C1 segment of cervical spinal cord (tissue), 14 donors: ENCODE measurements at places on chromosomes 5 and 9.

DNA sequence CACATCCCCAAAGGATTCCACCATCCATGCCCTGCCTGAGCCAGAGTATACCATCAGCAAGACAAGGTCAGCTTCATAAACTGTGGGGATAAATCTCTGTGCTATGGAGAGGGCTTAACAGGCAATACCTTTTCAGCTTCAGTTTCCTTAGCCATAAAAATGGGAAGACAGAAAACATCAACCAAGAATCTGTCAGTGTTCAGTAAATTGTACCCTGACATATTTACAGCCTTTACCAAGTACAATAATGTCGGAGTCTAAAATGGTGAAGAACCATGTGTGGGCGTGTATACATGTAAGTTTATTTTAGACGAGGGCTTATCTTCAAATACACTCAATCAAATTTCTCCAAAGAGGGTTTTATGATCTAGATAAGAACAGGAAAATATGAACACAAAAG is 94.7 kb downstream of the ELAVL2 start:
- DNase-seq = no peak

DNA sequence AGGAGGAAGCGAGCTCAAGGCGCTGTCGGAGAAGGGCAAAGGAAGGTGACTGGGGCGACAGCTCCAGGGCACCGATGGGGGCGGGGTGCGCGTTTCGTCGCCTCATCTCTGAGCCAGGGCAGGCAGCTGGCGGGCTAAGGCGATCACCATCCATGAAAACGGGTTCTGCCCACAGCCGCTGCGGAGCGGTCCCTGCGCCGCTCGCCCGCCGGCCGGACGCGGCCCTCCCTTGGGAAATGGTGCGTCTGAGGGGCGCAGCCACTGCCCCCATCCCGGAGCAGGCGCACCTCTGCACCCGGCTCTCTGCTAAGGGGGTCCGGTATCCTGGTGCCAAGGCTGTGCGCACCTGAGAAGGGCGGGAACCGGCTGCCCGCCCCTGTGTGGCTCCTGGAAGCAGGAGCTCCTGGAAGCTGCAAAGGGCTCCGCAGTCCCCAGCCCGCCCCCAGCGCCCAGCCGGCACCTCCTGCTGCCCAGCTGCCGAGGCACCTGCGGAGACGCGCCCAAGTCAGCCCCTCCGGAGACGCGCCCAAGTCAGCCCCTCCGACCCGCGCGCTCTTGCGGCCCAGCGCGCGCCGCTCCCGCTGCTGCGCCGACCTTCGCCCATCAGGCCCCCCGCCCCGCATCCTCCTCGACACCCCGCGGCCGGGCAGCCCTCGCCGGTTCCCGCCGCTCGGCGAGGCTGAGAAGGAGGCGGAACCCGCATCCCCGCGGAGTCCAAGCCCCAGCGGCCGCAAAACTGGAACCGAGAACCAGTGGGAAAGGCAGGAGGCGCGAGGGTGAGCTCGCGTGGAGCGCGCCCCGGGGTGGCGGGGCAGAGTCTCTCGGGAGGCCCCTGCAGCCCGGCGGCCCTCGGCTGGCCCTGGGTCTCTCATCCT is 757 bp downstream of the ANKRD34B start:
- DNase-seq = no peak

GRCh38 chr9:97179616-97180015 is 127.8 kb upstream of the CCDC180 start:
- DNase-seq = no peak

- DNase-seq = no peak
These were observed 68.5 kb downstream of the TENT4A start for GRCh38 chr5:6781716-6782115.

DNA sequence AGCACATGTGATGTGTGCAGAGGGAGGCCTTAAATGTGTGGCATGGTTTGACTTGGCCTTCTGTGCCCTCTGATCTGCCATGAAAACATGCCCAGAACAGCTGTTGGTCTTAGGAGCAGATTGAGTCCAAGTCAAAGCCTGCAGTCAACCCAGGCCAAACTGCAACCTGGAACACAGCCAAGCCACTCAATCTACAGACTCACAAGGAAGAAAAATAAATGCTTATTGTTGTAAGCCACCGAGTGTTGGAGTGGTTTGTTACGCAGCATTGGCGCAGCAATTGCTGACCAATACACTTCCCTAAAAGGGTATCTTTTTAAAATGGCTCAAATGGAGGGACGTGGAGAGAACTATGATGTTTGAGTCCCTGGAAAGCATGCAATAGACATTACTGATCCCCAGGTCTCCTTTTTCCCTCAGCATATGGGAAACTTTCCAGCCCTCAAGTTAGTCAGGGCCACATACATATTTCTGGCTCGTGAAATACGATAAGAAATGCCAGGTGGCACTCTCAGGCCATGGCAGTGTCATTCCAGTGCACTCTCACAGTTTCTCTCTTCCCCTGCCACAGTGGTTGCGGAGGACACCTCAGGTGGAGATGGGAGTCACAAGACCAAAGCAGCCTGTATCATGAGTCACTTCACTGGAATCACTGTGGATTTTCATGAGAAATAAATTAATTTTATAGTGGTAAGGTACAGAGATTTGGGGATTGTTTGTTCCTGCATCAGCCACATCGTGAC is 168.0 kb upstream of the ZNF618 start:
- no peak for DNase-seq

GRCh38 chr9:34072868-34073590 is 24.3 kb upstream of the UBAP2 start:
- DNase-seq = no peak

DNA sequence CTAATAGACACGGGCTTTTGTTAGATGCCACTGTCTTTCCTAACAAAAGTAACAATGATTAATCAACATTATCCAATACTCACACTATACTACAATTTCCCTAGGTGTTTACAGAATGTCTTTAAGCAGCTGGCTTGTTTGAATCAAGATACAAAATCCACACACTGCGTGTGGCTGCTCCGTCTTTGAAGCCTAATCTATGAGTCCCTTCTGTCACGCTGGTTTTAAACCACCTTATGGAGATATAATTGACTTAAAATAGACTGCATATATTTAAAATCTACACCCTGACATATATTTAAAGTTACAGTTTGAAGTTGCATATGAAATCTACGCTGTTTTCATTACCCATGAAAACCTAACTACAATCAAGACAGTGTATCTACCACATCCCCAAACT is 73.9 kb upstream of the TBC1D9B start:
- DNase-seq = no peak

DNA sequence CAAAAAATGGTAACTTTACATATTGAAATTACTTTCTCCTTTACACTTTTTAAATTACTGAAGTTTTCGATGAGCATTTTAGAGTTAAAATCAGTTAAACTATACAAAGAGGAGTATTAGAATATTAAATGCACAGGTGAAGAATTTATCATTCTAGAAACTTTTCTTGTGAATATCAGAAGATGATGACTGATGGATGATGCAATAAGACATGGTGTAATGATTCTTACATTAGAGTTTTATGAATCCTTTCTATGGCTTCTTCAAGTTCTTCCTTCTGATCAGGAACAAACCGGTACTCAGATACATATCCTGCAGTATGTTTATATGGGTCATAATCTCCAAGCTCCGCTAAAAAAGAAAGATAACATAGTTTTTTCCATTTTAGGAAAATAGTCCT is 154.4 kb downstream of the EPB41L4A start:
- DNase-seq = no peak

DNA sequence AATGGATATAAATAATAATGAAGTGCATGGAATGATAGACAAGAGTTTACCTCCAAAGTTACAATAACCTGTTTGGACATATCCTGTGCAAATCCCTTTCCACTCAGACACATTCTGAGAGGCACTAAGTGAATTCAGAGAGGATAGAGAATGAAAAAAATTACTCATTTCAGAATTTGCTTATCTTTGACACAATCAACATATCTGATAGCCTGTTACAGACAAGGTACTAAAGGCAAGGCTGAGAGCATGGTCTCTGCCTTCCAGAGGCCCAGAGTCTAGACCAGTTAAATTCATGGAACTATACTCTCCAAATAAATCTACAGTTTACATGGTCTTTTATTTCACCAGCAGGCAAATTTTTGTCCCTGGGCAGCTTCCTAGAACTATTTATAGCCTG is 371.8 kb upstream of the PTGER4 start:
- no peak for DNase-seq

DNA sequence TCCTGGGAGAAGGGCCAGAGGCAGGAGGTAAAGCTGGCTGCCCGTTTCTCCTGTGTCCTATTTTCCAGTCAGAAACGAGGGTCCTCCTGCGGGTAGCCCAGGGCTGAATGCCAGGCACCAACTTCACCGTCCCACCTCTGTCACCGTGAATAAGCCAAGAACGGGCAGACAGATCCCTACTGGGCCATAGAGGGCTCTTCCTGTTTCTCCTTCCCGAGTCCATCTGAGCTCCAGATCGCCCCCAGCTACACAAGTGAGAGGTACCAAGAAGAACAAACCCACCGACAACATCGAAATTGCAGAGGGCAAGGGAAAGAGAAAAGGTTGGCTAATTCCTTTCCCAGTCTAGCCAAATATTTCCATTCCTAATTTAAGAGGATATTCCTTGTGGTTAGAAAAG is 93.7 kb downstream of the SPOCK1 start:
- DNase-seq = no peak

DNA sequence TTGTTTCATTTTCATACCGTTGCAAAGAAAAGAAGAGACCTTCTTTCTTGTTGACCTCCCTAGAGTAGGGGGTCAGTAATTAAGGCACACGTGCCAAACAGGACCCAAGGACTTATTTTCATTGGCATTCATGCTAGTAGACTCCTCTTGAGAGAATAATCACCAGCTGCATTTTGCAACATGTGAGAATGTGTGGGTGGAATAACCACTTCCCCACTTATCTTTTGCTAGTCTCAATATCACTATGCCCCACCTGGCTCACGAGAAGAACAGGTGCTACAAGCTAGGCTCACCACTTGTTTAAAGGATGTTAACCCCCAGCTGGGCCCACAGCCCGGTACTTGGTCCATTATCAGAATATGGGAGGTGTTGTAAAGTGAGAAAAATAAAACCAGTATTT is 460.7 kb upstream of the MEF2C start:
- DNase-seq = no peak

DNA sequence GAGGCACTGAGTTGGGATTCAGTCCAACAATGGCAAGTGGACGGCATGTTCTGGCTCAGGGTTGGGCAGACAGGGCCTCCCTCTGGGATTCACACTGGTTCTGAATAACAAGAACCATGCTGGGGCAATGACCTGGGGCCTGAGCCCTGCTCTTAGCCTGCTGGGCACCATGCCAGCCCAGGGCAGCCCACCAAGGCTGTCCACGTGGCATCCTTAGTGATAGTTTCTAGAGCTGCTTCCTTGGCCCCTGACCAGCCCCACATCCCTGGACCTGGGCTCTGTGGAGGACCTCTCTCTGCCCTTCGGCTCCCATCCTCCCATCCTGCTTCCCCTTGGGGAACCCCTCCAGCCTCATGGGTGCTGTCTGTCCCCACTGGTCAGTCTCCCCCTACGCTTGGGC is 22.3 kb upstream of the OLFM1 start:
- no peak for DNase-seq

- no peak for DNase-seq
These were observed 627.0 kb downstream of the RAB3C start for GRCh38 chr5:59209758-59210359.

GRCh38 chr9:107732781-107733522 is 243.4 kb upstream of the KLF4 start:
- DNase-seq = no peak

- DNase-seq = no peak
These were observed 26.8 kb upstream of the STXBP1 start for GRCh38 chr9:127585161-127585819.

GRCh38 chr5:8825139-8825757 is 720.6 kb downstream of the SEMA5A start:
- DNase-seq = no peak

DNA sequence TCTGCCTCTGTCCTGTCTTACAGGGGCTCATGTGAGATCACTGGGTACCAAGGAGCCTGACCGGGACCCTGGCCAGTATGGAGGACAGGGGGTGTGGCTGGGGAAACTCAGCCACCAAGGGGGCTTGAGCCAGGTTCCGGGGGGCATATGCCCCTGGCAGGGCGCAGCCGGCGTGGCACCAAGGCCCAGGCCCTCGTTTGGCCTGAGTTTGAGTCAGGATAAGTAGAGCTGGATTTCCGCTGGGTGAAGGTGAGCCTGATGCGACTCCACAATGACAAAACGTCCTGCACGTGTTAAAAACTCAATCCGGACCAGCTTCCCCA is 616 bp upstream of the TSPAN17 start:
- DNase-seq = no peak

DNA sequence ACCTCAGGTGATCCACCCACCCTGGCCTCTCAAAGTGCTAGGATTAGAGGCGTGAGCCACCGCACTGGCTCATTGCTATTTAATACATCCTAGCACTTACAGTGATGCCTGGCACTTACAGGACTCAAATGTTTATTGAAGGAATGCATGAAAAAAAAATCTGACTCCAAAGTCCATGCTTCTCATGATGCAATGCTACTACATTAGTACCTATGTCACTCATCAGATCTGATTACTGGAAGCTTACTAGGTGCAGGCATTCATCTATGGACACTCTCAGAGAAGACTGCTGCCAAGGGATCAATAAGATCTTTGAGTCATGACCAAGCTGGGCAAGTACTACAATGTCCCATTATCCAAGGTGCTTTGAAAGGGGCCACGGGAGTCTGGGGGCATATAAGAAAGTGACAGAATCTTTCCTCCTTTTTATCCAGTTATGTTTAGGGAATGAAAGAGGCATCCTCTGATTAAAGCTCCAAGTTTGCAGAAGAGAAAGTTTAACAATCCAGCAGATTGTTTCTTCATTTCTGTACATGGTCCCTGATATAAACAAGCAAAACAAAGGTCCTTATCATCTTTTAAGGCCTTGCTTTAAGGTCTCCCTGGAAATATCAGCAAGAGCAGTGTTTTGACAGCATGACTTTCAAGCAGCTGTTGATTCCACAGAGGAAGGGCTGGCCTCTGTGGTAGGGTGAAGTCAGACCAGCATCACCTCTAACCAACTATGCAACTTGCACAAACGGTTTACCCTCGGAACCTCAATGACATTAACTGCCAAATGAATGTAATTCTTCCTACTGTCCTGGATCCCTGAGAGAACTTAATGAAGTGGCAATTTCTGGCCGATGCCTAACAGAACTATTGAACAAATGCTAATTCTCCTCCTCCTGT is 35.9 kb downstream of the ARPC5L start:
- no peak for DNase-seq

DNA sequence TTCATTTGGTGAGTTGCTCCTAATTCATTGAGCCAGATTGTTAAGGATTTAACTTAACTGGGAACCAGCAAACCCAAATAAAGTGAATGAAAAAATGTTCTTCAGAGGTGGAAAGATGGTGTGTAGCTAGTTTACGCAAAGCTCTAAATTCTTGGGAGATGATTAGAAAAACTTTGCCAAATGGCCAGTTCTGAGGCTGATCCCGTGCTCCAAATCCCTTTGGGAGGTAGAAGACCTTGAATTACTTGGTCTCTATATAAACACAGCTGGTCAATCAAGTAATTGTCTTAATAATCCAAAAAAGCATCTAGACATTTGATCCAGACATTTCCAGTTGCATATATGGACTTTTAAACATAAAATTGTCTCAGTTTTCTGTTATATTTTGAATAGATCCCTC is 11.4 kb downstream of the ACTL7B start:
- DNase-seq = no peak

GRCh38 chr9:88986776-88987175 is 4.5 kb upstream of the S1PR3 start:
- no peak for DNase-seq

- no peak for DNase-seq
These were observed 1307.9 kb upstream of the CDH6 start for GRCh38 chr5:29885595-29885994.

- DNase-seq = no peak
These were observed 80.1 kb downstream of the F2RL2 start for GRCh38 chr5:76542887-76543690.

GRCh38 chr9:95595721-95596295 is 79.0 kb upstream of the PTCH1 start:
- DNase-seq = no peak

GRCh38 chr9:81633952-81634854 is 55.1 kb downstream of the TLE1 start:
- no peak for DNase-seq
